Stimulated activated CD4-positive, alpha-beta T cell treated with anti-CD3 and anti-CD28 coated beads, Interleukin-15, amount 100 ng/mL, for 1 hour (primary cell): ENCODE measurements at places on chromosomes 7 and 10.

DNA sequence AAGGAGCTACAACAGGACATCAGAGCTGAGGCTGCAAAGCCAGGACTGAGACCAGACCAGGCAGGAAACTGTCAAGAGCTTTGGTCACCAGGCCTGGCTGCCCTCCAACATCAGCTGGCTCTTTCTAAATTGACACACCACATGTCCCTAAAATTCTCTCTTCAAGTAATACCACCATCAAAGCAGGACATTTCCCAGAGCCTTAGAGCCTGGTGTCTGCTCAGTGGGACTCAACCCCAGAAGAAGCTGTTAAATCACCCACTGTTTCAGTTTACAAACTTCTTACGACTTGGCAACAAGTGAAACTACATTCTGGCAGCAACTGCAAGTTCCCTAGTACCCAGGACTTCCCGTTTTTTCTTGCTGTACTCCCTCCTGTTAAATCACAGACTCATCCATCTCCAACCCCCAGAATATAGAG is 3.8 kb upstream of the IL6 start:
- no peak for DNase-seq

- DNase-seq: no peak
These were observed 18.3 kb downstream of the ADAMTS14 start for GRCh38 chr10:70690589-70690988.

- DNase-seq: no peak
These were observed 12.6 kb downstream of the AP3M1 start for GRCh38 chr10:74137992-74138391.

GRCh38 chr10:92222603-92223262 is 68.1 kb downstream of the CPEB3 start:
- DNase-seq: no peak

- no peak for DNase-seq
These were observed 27.9 kb upstream of the ASCC1 start for GRCh38 chr10:72243822-72244437.
